Fibroblast of the aortic adventitia (primary cell): ENCODE measurements at places on chromosomes 13 and 19. TPM values are rescaled to one million over a fixed set of nuclear protein-coding genes. Genes with fewer than 3 reads are reported as not detected.

The OR4F17 gene
- not detected in 2 replicates for total RNA-seq

The S1PR4 gene
- not detected in 2 replicates for total RNA-seq

The GFY gene
- not detected in 2 replicates for total RNA-seq

The C5AR2 gene
- 0.33 and 0.63 TPM in 2 replicates for total RNA-seq

The LGALS4 gene
- total RNA-seq = 0.82 TPM in 1 of 2 replicates, not detected in the other

The SMIM44 gene
- not detected in 2 replicates for total RNA-seq

The BRME1 gene
- total RNA-seq = 1.5 and 1.8 TPM in 2 replicates

The CYSLTR2 gene
- not detected in 2 replicates for total RNA-seq

The TICAM1 gene
- total RNA-seq = 0.65 and 3.2 TPM in 2 replicates

The FGF14 gene
- 1.4 TPM in 1 of 2 replicates, not detected in the other for total RNA-seq

The FXYD3 gene
- total RNA-seq = 1.3 TPM in 1 of 2 replicates, not detected in the other

The CPB2 gene
- not detected in 2 replicates for total RNA-seq

The THAP8 gene
- total RNA-seq = 2.5 and 4.1 TPM in 2 replicates

The CDADC1 gene
- total RNA-seq = 3.8 and 9.1 TPM in 2 replicates

GRCh38 chr19:12092065-12092867, 27.7 kb downstream of the ZNF844 start:
- DNase-seq = peak; percentile 79

- no peak for DNase-seq
These were observed 3.5 kb downstream of the CLEC4M start for GRCh38 chr19:7766535-7766934.

GRCh38 chr19:50897612-50898011, 13.6 kb downstream of the KLK4 start:
- DNase-seq = no peak

DNA sequence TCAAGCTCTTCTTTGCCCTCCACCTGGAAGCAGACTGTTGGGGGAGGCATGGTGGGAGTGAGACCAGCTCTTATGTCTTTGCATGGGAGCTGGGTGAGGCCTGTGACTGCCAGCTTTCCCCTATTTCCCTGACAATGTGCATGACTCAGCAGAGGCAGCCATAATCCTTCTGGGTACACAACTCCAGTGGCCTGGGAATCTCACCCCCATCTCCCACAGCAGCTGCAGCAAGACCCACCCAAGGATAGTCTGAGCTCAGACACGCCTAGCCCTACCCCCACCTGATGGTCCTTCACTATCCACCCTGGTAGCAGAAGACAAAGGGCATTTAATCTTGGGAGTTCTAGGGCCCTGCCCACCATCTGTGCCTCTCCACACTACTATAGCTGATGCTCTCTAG, 41.4 kb upstream of the FGF14 start:
- DNase-seq = no peak

DNA sequence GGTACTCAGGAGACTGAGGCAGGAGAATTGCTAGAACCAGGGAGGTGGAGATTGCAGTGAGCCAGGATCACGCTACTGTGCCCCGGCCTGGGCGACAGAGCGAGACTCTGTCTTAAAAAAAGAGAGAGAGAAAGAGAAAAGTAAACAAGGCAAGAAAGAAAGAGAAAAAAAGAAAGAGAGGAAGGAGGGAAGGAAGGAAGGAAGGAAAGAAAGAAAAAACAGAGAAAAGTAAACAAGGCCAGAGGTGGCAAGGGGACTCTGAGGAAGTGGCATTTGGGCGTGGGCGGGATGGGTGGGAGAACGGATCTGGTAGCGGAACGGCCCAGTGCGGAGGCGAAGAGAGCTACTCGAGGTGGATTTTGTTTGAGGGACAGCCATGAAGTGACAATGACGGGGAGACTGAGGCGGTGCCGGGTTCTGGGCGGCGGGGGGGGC, 7.5 kb upstream of the ARRDC2 start:
- no peak for DNase-seq

DNA sequence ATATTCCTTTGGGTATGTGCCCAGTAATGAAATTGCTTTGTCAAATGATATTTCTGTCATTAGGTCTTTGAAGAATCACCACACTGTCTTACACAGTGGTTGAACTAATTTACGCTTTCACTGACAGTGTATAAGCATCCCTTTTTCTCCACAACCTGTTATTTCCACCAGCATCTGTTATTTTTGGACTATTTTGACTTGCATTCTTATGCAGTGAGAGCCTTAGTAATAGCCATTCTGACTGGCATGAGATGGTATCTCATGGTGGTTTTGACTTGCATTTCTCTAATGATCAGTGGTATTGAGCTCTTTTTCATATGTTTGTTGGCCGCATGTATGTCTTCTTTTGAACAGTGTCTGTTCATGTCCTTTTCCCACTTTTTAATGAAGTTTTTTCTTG, 92.0 kb upstream of the SPATA13 start:
- no peak for DNase-seq

DNA sequence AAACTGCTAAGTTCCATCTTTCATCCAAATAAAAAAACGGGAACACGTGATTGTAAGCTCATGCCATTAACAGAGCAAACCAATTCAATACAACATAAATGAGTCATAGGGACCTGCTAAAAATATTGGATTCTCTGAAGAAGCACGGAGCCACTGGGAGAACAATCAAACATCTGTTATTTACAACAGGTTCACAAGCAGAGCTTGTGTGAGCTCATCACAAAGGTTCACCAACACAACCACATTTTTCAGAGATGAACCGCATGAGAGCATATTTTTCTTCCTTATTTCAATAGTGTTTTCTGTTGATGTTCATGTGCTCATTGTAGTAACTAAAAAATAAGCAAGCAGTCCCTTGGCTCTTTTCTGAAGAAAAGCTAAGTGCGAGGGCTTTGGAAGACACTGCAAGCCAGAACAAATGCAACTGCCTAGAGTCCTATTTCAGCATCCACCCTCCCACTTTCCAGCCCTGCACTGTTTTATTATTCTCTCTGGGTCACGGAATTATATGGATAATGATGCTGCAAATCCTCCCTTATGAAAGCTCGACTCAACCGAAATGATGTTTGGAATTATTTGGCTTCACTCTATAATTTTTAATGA, 545.8 kb downstream of the LIG4 start:
- peak; percentile 3 for DNase-seq

DNA sequence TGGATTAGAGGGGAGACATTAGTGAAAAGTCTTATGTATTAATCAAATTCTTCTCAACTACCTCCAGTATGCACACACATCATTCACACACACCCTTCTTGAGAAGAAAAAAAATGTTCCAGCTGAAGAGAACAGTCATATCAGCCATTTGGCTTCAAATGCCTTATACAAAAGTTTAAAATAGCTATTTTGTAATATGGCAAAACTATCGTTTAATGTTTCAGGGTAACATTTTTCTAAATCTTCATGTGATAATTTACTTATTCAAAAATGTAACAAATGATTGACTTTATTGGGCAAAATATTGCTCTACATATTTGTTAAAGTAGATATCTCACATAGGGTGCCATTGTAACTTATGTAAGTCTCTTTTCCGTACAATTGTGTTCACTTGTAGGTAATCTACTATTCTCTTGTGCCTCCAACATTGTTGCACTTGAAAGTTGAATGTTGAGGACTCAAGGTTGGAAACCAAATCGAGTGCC, 13.6 kb downstream of the ZIC2 start:
- DNase-seq = no peak

GRCh38 chr19:5867201-5868136, 2.9 kb downstream of the FUT5 start:
- no peak for DNase-seq

DNA sequence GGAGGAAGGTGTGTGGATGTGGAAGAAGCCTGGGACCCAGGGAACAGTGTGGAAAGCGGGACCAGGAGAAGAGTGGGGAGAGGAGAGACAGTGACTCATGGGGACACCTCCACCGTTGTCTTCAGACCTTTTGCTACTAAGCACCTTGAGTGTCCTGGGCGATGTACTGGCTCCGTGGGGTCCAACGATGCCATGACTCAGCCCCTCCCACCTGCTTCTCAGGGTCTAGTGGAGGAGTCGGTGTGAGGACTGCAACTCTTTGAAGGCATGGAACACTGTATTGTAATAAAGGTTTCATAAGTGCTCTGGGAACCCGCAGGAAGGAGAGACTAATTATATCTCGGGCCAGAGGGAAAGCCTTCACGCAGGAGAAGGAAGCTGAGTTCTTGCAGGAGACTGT, 166.9 kb upstream of the KL start:
- no peak for DNase-seq

- peak; percentile 97 for DNase-seq
These were observed 33.6 kb downstream of the ZNF383 start for GRCh38 chr19:37251308-37252229.

DNA sequence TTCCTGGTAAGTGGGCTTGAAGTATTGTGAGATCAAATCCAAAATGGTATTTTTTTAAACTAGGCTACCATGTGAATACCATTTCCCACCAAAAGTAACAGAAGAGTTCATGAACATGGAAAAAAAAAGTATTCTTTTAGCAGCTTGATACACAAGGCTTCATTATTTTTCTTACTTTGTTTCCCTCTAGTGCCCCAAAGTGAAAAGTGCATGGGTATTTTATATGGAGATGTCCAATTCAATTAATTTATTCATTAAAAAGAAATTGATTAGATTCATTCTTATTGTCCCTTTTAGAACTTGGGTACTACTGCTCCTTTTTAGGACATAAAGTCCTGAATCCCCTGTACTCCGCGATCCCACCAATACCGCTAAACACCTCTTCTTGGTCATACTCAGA, 28.6 kb upstream of the SCEL start:
- DNase-seq = peak; percentile 15

DNA sequence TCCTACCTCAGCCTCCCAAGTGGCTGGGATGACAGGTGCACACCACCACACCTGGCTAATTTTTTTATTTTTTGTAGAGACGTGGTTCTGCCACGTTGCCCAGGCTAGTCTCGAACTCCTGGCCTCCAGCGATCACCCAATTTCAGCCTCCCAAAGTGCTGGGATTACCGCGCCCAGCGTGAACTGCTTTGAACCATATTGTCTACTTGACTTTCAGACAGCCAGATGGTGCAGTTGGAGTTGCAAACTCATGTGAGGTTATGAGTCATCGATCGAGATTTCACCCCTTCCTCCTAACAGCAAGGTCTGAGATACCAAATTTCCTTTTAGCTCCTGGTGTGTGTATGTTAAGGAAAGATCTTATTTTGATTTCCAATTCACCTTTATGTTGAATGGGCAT, 2.7 kb downstream of the SLC27A1 start:
- DNase-seq = peak; percentile 70

- no peak for DNase-seq
These were observed 34.8 kb downstream of the SLC10A2 start for GRCh38 chr13:103031332-103031873.

DNA sequence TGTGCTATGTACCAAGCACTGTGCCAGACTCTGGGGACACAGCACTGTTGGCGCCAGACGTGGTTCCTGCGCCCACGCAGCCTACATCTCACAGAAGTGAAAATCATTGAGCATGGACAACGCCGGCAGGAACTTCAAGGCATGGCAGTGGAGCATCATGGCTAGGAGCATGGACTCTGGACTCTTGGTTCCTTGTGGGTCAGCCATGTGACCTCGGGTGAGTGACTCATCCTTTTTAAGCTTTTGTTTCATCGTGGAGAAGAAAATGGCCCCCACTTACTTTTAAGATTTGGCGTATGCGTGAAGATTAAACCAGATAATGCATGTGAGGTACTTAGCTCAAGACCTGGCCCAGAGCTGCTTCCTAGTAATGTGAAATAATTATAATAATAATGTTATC, 988.5 kb downstream of the UQCRFS1 start:
- DNase-seq = no peak

DNA sequence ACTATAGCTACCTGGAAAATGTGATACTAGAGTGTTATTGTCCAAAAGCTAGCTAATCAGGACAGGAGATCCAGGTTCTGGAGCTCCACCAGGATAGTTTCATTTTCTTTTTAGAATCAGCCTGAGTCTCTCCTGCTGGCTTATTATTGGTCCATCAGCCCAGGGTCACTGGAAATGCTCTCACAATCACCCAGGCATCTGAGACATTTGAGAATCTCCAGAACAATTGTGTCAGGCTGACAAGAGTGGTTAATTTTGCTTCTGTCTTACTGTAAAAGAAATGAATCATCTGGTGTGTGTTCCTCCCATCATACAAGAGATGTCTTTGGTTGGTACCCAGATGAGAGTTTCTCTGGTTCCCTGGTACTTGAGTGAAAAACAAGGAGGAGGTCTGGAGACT, 43.6 kb upstream of the ZNF681 start:
- DNase-seq = no peak

DNA sequence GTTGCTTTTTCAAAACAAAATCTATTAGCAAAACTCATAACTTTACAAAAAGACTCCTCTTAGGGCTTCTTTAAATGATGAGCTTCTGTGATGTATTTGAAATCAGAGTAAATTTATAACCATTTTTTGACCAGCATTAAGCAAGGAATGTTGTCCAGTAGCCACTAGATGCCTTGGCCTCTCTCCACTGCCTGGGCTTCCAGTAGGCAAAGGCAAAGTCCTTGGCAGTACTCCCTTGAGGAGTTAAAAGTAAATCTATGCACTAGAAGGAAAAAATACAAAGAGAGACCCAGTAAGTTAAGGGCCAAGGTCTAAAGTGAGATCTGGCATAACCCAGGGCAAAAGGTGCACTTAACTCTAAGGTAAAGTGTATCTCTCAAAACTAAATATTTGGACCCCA, 9.5 kb downstream of the SERPINE3 start:
- peak; percentile 46 for DNase-seq

- no peak for DNase-seq
These were observed 295.6 kb downstream of the ZNF536 start for GRCh38 chr19:30667746-30668145.

GRCh38 chr19:277131-277530, 14.1 kb downstream of the PLPP2 start:
- no peak for DNase-seq

DNA sequence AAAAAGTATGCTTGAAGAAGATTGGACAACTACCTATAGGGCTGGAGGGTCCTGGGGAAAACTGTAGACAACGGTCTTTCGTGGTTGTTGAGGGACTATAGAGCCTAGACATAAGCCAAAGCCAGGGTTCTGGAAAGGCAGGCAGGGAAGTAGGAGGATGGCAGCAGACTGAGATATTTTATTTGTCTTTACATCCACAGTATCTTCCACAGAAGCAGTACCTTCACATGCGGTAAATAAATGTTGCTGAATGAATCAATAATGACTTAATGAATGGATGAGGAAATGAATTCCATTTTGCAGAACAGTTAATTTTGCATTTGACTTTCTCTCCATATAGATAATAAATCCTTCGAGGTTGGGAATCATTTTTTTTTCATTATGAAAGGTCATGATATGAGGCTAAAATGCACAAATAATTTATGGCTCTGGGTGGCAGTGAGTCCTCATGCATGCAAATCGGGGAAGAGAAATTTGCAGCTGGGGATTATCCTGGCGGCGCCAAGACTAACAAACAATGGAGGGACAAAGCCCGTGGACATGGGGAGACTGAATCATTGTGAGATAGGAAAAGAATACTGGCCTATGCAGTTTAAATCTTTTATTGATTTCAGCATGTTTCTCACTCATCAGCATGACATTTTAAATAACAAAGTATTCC, 102.0 kb downstream of the ERCC5 start:
- DNase-seq = peak; percentile 2

GRCh38 chr13:24097064-24097463, 63.5 kb upstream of the SPATA13 start:
- DNase-seq = peak; percentile 55

GRCh38 chr19:9910625-9911024, 25.7 kb downstream of the OLFM2 start:
- no peak for DNase-seq

GRCh38 chr19:51372649-51373504, at the start of gene NKG7:
NKG7 (minus strand) TSS chr19:51372654; CDS start chr19:51372535, 119 bp downstream.
- no peak for DNase-seq
